ENCODE measurements at places on chromosomes 1 and 21. TPM values are rescaled to one million over a fixed set of nuclear protein-coding genes. Genes with fewer than 3 reads are reported as not detected.
A peak's percentile ranks its signal among the peaks of the same experiment; 100 is the strongest.

The SAMD13 gene
- total RNA-seq = 0.86 TPM

DNA sequence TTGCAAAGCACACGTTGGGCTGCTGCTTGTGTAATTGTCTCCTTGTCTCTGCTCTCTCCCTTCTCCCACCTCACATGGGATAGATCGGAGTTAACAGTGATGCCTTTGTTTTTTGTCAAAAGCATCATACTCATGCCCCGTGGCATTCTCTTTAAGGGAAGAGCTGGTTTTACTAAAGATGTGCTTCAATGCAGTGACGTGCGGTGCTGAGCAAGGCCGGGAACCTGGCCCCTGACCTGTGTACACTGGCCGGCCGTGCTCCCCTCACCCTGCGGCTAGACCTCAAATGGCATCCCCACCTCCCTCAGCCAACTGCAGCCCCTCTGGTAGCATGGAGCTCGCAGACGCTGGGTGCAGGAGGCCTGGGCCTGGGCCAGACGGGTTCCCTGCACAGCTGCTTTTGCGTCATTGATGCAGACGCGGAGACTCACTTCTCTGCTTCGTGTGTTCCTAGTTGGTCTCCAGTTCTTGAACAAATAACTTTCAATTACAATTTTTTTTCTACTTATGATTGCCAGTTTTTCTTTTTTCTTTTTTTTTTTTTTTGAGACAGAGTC, 19.9 kb downstream of the AGPAT3 start:
- peak; percentile 59 for DNase-seq

DNA sequence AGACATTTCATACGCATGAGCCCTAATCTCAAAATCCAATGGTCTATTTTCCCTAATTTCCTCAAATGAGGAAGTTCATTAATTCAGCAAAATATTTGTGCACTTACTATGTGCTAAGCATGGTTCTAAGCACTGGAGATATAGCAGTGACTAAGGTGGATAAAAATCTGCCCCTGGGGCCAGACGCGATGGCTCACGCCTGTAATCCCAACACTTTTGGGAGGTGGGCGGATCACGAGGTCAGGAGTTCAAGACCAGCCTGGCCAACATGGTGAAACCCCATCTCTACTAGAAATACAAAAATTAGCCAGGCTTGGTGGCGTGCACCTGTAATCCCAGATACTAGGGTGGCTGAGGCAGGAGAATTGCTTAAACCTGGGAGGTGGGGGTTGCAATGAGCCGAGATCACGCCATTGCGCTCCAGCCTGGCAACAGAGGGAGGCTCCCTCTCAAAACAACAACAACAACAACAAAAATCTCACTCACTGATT, 4.3 kb upstream of the MIIP start:
- DNase-seq = no peak

- no peak for DNase-seq
Measured at GRCh38 chr1:241608379-241609033, 31.7 kb downstream of the CHML start.

DNA sequence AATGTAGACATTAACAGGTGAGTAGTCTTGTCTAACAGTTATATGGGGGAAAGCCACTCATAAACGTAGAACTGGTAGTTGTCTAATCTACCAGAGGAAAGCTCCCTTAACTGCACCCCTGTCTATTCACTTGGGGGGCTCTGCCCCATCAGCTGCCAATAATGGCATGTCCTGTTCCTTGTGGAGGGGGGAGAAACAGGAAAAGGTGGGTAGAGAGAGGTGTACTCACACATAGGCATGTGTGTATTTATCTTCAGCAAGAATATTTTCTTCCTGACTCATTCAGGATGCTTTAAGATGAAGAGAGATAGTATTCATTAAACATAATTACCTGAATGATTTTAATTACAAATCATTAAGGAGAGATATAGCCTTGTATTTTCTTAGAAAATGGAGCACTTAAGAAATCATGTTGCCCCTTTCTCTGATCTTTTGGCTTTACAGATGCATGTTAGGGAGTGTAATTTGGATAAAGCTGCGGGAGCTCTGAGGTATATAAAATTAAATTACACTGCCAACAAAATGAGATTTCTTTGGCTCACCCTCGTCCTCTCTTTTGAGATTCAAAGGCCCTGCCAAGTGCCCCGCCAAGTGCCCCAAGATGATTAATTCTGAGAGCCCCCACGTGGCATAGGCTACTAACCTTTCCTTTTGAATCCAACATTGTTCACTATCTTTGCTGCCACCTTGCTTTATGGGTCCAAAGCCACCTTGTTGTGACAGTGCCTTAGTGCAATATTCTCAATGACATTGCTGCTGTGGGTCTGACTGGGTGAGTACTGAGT, 286.3 kb upstream of the LYPLAL1 start:
- DNase-seq = no peak
